ENCODE measurements at places on chromosomes 5 and 9.

GRCh38 chr5:37133939-37134338 lies 115.2 kb downstream of the CPLANE1 start:
- no peak for DNase-seq

DNA sequence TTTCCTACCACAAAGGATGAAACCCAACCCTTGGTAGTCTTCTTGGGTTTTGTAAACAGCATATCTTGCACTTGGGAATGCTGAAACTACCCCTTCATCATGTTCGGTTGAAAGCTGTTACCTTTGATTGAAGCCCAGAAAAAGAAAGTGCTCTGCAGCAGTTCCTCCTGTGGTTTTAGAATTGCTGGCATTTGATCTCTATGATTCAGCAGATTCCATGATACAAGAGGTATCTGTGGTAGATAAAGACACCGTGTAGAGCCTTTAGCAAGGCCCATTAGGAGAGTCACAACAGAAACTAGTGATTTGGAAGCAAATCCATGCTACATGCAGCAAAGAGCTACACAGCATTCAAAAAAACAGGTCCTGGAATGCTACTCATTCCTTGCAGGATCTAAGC lies 557.0 kb downstream of the TLE1 start:
- DNase-seq, result no peak

DNA sequence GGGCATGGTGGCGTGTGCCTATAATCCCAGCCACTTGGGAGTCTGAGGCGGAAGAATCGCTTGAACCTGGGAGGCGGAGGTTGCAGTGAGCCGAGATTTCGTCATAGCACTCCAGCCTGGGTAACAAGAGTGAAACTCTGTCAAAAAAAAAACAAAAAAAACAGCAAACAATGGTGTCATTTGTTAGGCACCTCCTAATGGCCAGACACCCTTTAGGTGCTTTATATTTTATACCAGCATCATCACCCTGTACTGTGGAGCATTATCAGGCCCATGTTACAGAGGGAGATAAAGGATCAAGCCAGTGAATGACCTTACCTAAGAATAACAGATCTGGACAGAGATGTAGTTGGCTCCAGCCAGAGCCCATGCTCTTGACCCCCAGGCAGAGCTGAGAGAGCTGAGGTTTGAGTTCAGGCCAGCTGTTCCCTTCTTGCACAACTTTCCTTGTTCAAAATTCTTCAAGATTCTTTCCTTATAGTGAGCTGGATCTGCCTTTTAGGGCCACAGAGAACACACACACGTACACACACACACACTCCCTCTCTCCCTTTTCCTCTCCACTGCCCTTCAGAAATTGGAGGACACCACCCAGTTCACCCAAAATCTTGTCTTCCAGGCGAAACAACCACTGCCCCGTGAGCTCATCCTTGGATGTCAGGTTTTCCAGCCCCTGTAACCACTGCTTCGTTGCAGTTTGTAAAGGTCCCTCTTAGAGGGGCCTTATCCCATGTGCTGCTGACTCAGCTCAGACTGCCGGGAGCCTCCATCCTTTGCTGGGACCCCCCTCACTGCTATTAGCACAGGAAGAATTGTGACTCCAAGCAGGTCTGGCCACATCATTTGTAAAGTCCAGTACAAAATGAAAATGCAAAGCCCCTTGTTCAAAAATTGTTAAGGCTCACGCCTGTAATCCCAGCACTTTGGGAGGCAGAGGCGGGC lies 10.4 kb upstream of the PTGES start:
- DNase-seq, result no peak

- no peak for DNase-seq
Observed at GRCh38 chr5:32961059-32961415, 249.9 kb downstream of the NPR3 start.

GRCh38 chr5:123367739-123368138 lies 55.5 kb downstream of the CEP120 start:
- no peak for DNase-seq

- DNase-seq, result no peak
Observed at GRCh38 chr5:59485629-59486439, 407.7 kb downstream of the PDE4D start.

DNA sequence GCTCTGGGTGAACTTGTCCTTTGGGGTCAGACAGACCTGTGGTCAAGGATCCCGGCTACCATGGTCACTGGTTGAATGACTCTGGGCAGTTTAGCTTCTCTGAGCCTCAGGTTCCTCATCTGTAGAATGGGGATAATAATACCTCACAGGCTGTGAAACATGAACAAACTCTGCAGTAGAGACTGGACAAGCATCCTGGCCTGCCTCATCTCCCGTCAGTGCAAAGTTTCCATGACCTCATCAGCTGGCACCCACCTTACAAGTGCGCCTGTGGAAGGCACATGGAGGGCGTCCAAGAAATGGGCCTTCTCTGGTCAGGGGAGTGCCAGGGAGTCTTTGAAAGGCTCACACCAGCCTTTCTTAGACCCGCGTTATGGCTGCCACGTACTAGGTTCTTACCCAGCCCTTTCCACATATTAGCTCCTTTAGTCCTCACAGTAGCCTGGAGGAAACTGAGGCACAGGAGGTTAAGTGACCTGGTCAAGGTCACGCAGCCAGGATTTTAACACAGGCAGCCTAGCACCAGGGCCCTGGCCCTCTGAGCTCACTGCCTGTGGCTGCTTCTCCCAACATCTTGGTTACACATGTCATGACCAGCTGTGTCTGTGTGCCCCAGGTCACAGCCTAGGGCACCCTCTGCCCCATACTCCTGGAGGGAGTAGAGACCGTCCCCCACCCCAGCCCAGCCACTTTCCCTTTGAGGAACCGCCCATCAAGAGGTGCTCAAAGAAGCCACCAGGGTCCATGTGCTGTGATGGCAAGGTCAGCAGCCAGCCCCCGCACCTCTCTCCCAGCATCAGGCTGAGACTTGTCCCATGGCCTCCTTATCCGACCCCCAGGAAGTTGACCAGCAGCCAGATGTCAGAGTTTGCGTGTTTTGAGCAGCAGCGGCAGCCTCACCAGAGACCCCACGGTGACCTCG lies 39.4 kb upstream of the RPL26L1 start:
- DNase-seq, result no peak

DNA sequence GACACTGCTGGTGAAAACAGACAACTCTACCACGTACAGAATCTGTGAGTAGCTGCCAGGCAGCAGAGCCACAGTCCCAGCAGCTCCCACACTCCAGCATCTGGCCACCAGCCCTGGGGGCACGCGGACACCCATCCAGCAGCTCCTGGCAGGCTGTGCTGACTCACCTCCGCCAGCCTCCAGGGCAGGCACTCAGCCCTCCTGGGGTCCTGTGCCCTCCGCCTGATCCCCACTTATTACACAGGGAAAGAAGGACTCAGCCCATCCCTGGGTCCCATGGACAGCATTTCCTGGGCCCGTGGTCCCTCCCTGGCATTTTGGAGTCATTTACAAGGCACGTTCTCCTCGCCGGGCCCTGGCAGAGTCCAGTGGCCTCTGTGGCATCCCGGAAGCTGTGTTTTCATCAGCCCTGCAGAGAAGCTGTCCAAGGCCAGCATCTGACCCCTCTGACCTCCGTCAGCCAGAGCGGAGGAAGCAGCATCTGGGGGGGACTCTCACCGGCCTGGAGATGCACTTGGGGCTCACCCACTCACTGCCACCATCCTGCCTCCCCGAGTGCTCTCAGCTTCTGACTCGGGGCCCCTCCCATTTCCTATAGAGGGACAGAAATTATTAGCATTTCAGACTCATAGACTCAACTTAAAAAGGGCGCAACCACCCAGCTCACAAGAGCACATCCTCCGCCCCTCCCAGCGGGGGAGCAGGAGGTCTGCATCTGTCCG lies 21.6 kb downstream of the PAEP start:
- no peak for DNase-seq

DNA sequence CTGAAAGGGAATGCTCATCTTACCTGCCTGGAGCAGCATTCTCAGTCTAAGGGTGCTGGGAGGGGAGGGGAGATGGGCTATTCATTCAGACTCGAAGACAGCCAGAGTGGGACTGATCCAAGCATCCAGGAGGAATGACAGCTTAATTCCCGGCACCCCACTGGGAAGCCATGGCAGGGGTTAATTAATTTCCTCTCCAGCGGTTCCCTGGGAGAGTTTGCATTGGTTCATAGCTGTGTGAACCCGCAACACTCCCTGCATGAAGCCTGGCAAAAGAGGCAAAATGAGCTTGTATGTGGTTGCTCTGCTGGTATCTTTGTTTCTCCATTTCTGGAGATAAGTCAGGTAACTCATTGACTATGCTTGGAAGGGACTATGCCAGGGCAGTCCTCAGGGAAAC lies 401.0 kb upstream of the SLC24A2 start:
- no peak for DNase-seq

- DNase-seq, result no peak
Observed at GRCh38 chr5:135447298-135447929, at the start of gene DCANP1. Gene DCANP1, minus strand, starts transcription at chr5:135447348. Its CDS starts 240 bp downstream, at chr5:135447108.

DNA sequence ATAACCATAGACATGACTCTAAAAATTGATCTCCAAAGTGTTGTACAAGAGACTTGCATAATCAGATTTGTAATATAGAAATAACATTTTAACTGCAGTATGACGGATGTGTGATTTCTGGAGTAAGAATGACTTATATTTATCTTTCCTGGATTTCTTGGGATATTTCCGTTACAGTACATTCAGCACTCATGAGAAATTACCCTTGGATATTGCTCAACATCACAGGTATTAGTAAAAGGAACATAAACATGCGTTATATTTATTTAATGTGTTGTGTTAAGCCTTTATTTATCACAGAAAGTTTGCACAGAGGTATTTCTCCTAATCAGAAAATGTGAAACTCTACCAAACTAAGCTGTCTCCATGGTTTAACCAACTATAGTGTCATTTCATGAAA lies 1823.9 kb upstream of the C9orf72 start:
- DNase-seq, result no peak

DNA sequence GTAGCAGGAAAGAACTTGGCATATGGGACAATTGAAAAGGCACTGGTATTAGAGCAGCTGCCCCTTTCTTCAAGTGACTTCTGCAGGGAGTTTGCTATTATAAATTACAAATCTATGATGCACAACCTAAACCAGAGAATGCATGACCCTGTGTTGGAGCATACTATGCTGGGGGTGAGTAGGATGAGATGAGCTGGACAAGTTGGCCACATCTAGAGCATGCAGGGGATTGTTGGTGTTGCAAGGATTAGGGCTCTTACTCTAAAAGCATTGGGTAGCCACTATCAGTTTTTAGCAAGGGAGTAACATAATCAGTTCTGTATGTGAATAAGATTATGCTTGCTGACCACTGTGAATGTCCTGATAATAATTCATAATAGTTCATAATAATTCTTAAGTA lies 186.7 kb downstream of the KIAA0825 start:
- no peak for DNase-seq

- DNase-seq, result no peak
Observed at GRCh38 chr5:1497242-1497777, 26.4 kb downstream of the LPCAT1 start.

- DNase-seq, result no peak
Observed at GRCh38 chr5:72507231-72507906, at the start of gene ZNF366. Gene ZNF366, minus strand, starts transcription at chr5:72507410. Its CDS starts 45,914 bp downstream, at chr5:72461496.
